ENCODE measurements at places on chromosomes 4 and X.

- no peak for DNase-seq
Observed at GRCh38 chrX:52811065-52811625, at the start of gene XAGE5. TSS of gene XAGE5 (plus strand) at chrX:52811287. CDS start at chrX:52812567, 1,280 bp downstream.

DNA sequence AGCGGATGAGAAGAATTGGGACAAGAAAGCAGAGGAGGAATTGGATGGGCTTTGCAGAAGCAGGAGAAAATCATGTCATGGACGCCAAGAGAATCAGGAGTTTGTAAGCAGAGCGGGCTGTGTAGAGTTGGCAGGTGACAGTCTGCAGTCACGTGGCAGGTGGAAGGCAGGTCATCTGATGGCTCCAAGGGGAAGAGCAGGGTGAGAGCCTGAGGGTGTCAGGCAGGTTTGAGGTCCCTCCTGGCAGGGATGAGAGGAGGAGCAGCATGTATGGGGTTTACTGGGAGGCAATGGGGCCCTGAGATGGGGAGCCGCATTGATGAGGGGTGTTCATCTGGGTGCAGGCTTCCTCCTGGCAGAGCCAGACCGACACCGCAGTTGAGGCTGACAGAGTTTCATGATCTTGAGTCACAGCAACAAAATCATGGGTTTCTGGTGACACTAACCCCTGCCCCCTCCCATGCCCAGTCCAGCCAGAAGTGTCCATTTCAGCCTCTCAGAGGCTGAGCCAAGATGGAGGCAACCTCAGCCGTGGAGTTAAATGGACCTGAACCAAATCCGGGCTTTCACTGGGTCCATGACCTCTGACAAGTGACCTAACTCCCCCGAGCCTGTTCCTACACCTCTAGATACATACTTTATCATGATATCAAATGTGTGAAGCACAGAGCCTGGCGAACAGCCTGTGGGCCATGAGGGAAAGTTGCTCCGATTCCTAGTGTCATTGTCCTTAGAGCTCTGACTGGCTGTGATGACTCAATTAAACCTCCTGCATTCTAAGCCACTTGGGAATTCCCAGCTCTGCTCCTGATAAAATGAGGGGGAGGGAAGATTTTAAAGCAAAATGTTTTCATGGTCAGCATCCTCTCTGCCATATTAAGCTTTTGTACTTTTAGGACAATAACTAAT, 36.1 kb downstream of the EVC start:
- no peak for DNase-seq

GRCh38 chr4:47798165-47798564, 39.7 kb downstream of the CORIN start:
- DNase-seq: no peak

- DNase-seq: no peak
Observed at GRCh38 chr4:79425586-79425985, 17.6 kb upstream of the GK2 start.

- no peak for DNase-seq
Observed at GRCh38 chr4:99529228-99529627, 18.4 kb downstream of the C4orf17 start.

DNA sequence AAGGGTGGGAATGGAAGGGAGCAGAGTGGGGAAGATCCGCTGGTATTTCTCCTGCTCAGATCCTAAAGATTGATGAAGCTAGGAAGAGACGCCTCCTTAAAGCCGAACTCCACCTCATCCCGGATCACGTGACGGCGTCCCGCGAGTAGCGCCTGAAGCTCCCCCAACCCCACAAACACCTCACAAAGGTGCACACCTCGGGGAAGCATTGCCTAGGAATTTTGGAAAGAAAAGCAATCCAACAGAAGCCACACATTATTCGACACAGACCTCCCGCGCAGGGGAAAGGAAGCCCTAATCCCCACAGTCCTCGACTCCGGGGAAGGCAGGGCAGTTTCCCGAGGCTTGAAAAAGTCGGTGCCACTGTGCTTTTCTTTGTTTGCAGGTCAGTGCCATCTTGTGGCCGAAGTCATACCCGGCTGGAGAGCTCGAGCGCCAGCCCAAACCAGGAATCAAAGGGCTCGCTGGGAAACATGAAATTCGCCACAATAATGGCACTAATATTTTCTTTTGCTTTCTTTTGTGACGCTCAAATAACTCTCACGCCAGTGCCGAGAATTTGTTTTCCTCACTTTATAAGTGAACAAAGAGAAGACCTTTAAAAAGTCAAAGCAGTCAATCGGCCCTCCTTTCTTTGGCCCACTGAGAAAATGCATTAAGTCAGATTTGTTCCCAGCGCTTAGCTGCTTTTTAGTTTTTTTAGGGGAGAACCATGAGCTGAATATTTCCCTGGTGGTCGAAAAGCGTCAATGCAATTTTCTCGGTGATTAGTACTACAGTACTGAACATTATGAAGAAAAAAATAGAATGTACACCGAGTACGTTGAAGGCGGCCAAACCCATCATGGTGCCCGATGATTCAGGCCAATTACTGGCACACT, at the start of gene NPY1R:
Gene NPY1R (minus strand): TSS at position 71 of the 881 bp plus-strand sequence. CDS start 6,042 bp downstream, outside the sequence.
- DNase-seq: no peak

DNA sequence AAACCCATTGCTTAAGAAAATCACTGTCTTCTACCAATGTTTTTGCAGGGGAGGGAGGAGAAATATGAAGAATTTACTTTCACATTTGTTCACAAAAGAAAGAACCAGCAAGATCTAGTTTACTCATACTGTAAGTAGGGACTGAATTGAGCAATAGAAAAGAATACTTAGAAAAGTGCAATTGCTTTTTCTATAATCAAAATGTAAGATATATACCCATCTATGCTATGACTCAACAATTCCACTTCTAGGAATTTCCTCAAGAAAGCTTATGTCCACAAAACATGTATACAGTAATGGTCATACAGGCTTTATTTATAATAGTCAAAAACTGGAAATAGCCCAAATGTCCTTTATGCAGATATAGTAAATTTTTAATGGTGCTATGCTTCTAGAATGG, 196.4 kb downstream of the LRBA start:
- no peak for DNase-seq

DNA sequence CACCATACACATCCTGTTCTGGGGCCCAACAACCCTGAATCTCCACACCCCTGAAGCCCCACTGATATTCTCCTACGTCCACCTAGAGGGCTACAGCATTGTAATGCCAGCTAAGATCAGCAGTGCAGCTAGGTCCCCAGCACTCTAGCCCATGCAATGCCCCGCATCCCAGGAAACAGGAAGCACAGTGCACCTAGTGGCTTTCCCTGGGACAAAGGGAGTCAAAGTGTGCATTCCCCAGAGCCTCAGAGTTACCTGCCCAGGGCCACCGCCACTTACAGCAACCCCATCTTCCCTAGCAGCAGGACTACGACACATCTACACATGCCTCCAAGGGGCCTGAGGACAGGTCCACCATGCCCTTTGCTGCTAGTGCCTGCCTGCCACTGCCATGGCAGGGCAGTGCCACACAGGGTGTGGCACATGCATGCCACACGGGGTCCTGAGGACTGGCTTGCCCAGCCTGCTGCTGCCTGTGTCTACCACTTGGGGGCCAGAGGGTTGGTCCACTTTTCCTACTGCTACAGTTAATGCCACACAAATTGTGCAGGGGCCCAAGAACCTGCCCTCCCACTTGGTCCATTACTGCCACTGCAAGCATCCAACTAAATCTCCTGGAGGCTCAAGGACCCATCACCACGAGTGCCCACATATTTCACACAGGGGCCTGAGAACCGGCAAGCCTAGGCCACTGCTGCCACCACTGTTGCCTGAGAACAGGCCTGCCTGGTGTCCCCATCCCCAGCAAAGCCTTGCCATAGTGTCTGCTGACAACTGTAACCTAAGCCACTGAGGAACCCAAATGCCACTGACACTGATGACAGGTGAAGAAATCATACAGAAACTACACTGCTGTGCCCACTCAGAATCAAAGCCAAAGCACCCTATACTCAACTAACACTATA, 23.7 kb downstream of the TLR6 start:
- no peak for DNase-seq

GRCh38 chr4:121126449-121127006, 37.6 kb downstream of the TNIP3 start:
- DNase-seq: no peak

- DNase-seq: no peak
Observed at GRCh38 chrX:140975472-140975871, 26.9 kb upstream of the SPANXB1 start.

- DNase-seq: no peak
Observed at GRCh38 chr4:89922848-89923416, 28.3 kb downstream of the MMRN1 start.

DNA sequence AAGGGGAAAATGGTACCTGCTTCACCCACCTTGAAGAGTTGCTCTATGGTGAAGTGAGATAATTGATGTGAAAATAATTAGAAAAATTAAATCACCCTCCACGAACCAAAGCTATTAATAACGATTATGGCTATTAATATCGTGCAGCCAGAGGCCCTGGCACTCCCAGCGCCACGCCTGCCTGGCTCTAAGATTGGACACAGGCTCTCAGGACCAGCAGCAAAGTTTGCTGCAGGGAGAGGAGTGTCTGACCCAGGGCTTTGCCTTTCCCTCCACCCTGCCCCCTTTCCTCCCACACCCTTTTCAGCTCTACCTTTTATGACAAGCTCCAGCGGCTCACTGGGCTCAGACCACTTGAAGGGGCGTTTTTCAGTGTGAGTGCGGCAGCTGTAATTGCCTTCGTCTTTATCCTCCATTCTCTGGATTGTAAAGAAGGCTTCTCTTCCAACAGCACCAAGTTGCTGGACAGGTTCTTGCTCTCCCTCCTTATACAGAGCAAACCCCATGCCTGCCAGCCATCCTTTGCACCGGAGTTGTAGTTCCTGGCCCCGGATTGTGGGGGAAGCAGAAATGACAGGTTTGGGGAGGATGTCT, 11.5 kb downstream of the IGSF1 start:
- no peak for DNase-seq

DNA sequence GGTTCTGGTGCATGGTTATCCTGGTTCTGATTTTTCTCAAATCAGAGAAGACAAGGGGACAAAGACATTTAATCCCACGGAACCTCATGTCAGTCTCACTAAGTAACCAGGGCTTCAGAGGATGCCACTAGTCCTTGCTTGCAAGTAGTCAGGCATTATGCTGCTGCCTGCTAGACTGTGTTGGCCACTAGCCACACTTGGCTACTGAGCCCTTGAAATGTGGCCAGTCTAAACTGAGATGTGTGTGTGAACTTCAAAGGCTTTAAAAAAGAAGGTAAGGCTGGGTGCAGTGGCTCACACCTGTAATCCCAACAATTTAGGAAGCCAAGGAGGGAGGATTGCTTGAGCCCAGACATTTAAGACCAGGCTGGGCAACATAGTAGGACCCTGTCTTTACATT, 48.6 kb upstream of the IGFBP7 start:
- DNase-seq: no peak

- DNase-seq: no peak
Observed at GRCh38 chrX:41064018-41064417, 21.2 kb upstream of the USP9X start.

GRCh38 chr4:151887816-151888180, 127.0 kb upstream of the GATB start:
- no peak for DNase-seq

DNA sequence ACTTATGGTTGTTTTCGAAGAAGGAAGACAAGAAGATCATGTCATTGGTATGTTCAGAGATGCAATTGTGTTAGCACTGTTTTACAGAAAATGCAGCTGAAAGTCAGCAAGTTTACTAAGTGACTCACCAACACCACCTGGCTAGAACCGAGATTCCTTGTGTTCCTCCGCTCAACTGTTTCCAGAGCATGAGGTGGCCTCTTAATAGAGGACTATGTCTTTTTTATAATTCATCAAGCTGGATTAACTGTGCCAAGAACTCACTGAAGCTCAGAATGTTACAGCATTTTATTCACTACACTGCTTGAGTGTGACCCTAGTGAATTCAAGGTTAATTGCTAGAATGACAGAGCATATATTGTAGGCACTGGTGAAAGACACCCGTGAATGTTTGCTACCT, 1573.5 kb upstream of the TENM3 start:
- DNase-seq: no peak

DNA sequence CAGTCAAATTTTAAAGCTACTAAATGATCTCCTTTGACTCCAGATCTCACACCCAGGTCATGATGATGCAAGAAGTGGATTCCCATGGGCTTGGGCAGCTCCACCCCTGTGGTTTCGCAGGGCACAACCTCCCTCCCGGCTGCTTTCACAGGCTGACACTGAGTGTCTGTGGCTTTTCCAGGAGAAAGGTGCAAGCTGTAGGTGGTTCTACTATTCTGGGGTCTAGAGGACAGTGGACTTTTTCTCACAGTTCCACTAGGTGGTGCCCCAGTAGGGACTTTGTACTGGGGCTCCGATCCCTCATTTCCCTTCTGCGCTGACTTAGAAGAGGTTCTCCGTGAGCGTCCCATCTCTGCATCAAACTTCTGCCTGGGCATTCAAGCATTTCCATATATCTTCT, 845.2 kb downstream of the PCDH18 start:
- DNase-seq: no peak

DNA sequence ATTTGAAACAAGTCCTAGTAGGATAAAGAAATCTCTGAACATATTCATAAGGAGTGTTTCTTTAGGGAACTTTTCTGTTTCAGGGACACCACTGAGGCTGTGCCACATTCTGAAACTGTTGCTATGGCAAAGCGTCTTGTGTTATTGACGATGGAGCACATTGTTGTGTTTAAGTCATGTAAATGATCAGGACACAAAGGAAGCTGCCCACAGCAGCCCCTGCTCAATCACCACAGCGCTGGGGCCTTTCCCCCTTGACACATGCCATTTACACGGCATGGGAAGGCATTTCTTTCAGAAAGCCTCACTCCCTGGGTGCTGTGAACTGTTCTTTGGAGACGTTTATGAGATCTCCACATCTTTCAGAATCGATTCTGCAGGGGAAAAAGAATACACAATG, 39.8 kb upstream of the MID1 start:
- DNase-seq: no peak

- DNase-seq: no peak
Observed at GRCh38 chrX:95071052-95071451, 1397.0 kb downstream of the FAM133A start.

DNA sequence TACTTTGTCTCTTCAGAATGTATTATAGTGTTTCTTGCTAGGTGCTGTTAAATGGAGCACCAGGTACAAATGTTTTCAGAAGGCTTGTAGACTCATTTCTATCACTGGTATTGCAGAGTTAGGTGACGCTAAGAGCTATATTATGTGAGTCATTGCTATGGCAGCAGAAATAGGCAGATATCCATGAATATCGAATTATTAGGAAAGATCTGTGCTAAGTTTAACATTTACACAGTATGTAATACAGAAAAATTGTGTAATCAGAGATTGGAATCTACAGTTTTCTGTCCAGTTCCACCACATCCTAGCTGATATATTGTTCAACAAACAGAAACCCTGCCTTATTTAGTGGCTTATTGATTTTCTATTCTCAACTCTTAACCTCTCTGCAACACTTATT, 1025.5 kb downstream of the STIM2 start:
- no peak for DNase-seq

DNA sequence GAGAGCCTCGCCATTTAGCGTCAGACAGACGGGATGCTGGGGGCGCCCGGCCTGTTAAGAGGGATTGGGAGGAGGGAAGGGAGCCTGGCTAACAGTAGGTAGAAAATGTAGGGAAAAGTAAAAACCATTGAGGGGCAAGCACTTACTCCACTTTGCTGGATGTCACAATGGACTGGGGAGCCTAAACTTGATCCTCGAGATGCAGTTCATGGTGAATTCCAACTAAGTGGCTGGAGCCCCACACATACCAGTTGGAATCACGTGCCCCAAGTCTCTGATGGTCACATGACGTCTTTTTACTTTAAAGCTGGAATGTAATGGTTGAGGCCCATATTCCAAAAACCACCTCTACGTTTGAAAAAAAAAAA, 1.5 kb downstream of the PLS3 start:
- DNase-seq: no peak

- DNase-seq: no peak
Observed at GRCh38 chrX:23513121-23513520, 154.2 kb upstream of the PRDX4 start.
